Effector CD8-positive, alpha-beta T cell (primary cell): ENCODE measurements at places on chromosomes 4 and X.

GRCh38 chrX:39451046-39451445, 646.7 kb downstream of the BCOR start:
- no peak for DNase-seq

DNA sequence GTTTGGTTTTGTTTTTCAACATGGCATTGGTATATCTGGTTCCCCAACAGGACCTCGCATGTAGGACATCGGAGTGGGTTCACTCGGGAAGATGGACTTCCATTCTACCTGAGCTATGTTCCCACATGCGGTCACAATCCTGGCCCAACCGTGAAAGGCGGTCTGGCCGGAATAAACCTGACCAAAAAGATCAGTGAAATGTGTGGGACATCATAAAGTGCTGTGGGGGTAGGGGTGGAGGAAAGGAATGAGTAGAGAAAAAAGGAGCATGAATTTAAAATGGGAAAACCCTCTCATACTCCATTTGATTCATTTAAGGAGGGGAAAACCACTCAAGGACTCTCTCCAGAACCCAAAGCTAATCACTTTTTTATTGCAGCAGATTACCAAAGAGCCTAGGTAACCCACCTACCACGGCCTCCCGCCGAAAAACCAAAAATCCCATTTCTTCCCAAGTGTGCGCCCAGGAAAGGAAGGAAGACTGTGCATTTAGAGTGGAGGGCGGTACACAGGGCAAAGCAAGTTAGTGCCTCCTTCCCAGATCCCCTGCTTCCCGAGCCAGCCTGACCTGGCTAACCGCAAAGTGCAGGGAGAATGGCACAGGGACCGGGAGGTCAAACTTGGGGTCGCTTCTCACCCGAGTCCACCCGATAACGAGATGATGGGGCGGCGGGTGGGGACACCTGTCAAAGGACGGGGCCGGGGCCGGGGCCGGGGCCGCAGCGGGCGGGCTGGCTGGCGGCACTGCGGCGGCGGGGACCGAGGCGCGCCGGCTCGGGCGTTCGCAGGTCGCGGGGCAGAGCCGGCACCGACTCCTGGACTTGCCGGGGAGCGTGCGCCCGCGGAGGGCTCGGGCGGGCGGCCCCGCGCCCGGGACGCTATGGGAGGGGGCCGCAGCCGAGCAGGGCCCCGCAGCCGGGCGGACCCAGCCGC, 669 bp downstream of the TMEM150C start:
- DNase-seq = no peak

GRCh38 chr4:81498046-81498445, 26.3 kb upstream of the RASGEF1B start:
- DNase-seq = no peak

GRCh38 chrX:20438871-20439526, 172.3 kb upstream of the RPS6KA3 start:
- no peak for DNase-seq

- no peak for DNase-seq
Measured at GRCh38 chrX:18714910-18715309, 7.5 kb downstream of the PPEF1 start.

GRCh38 chr4:139628184-139629012, 37.2 kb upstream of the MGST2 start:
- no peak for DNase-seq

- no peak for DNase-seq
Measured at GRCh38 chrX:119398587-119398973, 556 bp upstream of the SLC25A43 start.

GRCh38 chr4:86848136-86848535, 1.0 kb downstream of the SLC10A6 start:
- no peak for DNase-seq

DNA sequence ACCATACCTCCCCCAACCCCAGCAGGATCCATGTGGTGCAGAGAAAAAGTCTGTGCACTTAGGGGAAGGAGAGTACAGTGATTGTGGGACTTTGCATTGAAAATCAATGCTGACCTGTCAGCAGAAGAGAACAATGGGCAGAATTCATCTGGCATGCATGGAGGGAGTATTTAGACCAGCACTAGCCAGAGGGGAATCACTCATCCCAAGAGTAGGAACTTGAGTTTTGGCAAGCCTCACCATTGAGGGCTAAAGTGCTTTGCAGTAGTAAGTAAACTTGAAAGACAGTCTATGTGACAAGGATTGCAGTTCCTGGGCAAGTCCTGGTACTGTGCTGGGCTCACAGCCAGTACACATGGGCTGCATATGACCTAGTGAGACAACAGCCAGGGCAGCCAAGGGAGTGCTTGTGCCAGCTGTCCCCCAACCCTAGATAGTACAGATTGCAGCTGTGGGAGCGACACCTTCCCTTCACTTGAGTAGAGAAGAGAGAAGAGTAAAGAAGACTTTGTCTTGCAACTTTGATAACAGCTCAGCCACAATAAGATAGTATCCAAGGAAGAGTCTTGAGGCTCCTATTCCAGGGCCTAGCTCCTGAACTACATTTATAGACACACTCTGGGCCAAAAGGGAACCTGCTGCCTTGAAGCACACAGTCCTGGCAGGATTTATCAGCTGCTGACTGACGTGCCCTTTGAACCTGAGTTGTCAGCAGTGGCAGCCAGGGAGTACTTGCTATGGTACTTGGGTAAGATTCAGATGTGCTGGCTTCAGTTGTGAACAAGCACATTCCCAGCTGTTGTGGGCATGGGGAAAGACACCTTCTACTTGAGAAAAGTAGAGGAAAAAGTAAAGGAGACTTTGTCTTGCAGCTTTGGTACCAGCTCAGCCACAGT, 48.7 kb downstream of the HDX start:
- DNase-seq = no peak

DNA sequence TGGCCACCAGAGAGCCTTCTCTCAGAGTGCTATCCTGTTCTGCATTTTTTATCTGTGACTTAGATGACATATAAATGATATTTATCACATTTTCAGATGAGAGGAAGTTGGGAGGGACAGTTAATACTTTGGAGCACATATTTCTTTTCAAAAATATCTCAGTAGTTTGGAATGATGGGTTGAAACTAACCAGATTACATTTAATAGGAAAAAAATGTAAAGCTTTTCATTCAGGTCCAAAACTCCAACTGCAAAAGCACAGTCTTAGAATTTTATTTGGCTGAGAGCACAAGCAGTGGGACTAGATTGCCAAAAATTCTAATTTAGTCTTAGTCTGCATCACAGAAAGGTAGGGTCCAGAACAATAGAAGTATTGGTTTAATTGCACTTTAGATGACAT, 248.2 kb upstream of the TEX13A start:
- no peak for DNase-seq

GRCh38 chr4:126445596-126445995, 1130.8 kb downstream of the FAT4 start:
- DNase-seq = no peak

DNA sequence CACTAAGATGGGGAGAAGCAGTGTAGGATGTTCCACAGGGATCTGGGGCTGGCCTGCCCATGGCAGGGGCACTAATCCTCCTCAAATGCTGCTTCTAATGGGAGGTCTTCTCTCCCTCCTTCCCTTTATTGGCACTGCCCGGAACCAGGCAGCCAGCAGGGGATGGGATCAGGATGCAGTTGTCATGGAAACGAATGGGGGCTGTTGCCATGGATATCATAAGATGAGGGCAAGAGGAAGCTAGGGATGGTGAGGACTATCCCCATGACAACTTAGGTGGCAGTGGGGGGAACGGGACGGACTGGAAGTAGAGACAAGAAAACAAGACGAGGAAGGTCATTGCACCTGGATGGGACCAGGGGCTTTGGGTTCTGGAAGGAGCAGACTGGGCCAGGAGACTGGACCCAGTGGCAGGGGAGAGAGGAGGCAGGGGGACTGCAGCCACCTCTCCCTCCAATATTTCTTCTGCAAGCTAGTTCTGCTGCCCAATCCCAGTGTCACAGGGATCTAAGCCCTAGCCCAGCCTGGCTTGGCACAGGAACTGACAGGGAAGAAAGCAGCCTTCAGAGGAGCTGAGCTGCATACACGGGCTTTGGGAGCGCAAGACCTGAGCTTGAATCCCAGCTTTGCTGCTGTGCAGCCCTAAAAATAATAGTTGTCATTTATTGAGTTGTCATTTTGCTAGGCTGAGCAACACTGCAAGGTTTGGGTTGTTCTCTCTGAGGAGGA, 19.0 kb downstream of the IQSEC2 start:
- no peak for DNase-seq

- no peak for DNase-seq
Measured at GRCh38 chr4:186829097-186829496, 105.4 kb upstream of the FAT1 start.

GRCh38 chr4:39308611-39309010, 57.6 kb downstream of the RFC1 start:
- DNase-seq = no peak

DNA sequence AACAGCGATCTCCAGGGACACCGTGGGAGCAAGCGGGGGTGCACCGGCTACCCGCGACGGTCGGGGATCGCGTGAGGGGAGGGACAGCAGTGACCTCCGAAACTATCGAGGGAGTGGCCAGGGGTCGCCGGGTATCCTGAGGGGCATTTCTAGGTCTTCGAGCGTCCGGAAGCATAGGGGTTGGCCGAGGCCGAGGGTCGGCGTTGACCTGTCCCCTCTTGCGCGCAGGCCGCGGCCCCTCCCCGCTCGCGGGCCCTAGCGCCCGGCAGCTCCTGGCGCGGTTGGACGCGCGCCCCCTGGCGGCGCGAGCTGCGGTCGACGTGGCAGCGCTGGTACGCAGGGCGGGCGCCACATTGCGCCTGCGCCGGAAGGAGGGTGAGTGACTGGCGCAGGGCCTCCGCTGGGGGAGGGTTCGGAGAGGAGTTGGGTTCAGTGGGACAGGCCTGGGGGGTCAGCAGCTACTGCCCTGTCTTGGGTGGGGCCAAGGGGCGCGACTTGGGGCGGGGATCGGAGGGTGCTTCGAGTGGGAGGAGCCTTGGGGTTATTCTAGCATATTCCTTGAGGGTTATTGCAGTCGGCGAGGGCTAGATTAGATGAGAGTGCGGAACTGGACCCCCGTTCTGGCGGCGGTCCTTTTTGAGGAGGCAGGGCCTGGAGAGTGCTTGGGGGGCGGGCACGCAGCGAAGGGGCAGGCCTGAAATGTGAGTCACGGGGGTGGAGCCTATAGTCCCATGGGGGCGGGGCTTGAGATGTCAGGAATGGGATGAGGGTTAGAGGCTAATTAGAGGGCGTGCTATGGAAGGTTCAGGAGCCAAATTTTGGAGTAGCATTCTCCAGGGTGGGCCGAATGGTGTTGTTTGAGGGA, 1.2 kb downstream of the MAGIX start:
- peak; percentile 64 for DNase-seq

GRCh38 chrX:1330605-1331004, 6.0 kb upstream of the IL3RA start:
- no peak for DNase-seq
